ENCODE measurements at places on chromosomes 12 and 14.
A peak's percentile ranks its signal among the peaks of the same experiment; 100 is the strongest.

- no peak for DNase-seq
Observed at GRCh38 chr12:114636723-114637480, 47.1 kb downstream of the TBX3 start.

- DNase-seq: no peak
Observed at GRCh38 chr14:104292084-104292970, 153.9 kb downstream of the KIF26A start.

DNA sequence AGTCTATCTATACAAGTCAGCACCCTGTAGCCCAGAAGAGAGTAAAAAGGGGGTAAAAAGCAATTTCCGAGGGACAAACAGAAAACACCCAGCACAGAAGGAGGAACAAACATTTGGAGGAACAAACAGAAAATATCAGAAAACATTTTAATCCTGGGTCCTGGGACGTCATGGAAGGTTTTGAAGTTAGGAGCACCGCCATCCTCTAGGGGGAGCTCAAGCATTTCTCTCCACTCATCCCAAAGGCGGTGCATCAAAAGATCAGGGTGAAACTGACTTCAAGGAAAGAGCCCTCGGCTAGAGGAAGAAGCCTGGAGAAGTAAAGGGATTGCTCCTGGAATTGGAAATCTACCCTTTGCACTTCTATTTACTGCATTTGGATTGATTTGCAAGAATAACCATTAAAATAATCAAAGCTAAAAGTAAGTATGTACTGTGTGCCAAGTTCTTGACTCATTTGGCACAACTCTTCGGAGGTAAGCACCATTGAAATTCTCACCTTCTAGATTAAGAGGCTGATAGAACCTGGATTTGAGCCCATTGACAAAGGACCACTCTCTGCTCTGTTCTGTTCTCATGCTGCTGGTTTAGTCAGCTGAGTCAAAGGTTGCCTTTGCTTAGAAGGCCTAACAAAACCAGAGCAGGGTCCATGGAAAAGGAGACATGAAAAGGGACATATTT is 17.2 kb upstream of the POC1B start:
- peak; percentile 87 for DNase-seq

DNA sequence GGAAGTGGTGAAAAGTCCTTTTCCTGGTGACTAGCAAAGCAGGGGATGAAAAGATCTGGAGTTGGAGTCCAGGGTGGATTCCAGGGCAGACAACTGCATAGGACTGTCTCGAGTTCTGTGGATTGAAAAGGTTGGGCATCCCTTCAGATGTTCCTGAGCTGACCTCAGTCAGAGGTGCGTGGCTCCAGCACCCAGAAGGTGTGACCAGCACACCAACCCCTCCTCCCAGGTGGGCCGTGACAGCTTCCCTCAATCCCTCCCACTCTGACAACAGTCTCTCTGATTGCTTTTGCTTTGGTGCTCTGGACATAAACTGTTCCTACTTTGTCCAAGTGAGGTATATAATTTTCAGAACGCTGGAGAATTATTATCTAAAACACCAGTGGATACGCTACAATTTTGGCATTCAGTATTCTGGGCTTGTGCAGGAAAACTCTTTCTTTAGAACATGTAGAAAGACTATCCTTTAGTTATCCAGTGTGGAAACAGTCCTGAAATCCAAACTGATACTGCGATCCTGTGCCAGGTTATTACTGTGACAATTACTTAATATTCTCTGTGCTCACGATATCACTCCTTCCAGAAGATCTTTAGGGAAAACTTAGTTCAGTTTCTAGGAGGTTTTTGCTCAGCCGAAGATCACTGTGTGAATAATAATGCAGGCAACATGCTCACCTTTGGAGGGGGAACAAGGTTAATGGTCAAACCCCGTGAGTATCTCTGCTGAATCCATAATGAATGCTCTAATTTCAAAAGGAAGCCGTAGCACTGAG is 87.9 kb downstream of the DAD1 start:
- DNase-seq: no peak

GRCh38 chr12:53298164-53298563 is 1.3 kb upstream of the MYG1 start:
- no peak for DNase-seq

DNA sequence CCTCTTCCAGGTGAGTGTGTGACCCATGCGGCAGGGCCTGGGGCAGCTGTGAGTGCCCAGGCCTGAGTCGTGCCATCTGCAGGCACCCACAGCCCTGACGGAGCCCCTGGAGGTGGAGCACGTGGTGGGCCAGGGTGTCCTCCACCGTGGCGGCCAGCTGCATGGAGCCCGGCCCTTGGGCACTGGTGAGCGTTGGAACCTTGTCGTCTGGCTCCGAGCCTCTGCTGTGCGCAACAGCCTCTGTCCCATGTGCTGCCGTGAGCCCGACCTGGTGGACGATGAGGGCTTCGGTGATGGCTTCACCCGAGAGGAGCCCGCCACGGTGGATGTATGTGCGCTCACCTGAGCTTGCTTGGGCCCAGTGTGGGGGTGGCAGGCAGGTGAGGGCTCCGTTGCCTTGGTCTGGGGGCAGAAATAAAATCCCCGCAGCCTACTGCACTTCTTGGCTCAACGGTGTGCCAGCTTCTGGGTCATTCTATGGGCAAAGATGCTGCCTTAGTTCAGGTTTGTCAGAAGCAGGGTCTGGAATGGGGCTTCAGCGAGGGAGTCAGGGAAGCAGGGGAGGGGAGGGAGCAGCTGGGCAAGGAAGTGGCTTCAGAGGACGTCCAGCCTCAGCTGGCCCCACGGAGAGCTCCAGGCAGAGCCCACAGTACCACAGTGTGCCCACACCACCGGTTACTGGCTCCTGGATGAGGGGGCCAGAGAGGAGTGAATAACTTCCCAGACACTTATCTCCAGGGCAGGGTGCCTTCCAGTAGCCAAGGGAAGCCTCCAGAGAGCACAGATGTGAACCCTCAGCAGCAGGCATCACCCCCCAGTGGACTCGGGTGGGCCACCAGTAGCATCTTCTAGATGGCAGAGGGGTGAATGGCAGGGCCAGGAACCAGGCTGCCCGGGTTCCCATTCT is 1.2 kb upstream of the ARL6IP4 start:
- no peak for DNase-seq

DNA sequence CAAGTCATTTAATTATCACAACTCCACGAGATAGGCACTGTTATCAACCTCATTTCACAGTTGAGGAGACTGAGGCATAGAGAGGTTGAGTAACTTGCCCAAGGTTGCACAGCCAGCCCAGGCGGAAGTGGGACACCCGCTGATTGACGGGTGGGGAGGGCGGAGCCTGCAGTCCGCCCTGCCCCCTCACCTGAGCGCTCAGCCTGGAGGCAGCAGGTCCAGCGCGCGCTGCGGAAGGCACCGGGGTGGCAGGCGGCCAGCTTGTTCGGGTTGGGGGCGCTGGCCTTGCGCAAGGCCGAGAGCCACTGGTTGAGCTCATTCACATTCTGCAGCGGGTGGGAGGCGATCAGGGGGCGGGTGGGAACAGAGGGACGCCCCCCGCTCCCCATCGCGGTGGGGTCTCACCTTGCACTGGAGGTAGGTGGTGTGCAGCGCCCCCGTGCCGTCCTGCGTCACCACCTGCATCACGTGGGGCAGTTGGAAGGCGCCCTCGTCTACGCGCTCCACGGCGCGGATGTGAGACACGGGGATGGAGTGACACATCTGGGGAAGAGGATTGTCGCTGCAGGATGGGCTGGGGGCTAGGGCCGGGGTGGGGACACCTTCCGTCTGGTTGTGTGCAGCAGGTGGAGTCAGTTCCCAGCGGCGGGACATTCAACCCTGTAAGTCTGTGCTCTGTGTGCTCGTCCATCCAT is 31.7 kb downstream of the RASAL1 start:
- DNase-seq: no peak

- DNase-seq: no peak
Observed at GRCh38 chr12:55637467-55637866, 775 bp downstream of the OR10P1 start.

GRCh38 chr12:46266869-46267574 is 1.8 kb downstream of the SLC38A1 start:
- peak; percentile 75 for DNase-seq

GRCh38 chr14:64501411-64502171 is 2.0 kb downstream of the ZBTB25 start:
- peak; percentile 37 for DNase-seq

DNA sequence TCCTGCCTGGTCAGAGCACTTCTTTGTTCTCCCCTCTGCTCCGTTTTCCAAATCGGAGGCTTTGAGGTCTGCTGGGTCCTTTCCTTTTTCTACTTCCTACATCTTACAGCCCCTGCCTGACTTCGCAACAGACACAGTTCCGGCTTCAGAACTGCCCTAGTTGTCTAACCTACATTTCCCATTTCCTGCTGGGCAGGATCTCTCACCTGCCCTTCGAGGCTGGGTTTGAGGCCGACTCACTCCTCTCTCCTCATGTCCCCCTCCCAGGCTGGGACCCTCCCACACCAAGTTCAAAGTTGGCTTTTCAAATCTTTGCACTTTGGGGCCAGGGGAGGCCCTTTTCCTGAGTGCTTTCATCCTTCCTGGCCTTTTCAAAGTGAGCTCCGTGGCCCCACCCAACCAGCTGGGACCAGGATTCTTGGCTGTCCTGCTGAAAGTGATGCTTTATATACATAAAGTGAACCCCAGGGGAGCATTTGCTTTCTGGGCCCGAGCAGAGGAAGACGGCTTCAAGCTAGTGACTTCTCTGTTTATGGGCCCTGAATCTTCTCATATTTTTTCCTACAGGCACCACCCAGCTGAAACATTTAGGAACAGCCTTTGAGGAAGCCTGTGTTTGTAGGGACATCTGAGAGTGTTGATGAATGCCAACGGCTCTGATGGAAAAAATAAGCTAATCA is 281.0 kb upstream of the CRY1 start:
- no peak for DNase-seq

DNA sequence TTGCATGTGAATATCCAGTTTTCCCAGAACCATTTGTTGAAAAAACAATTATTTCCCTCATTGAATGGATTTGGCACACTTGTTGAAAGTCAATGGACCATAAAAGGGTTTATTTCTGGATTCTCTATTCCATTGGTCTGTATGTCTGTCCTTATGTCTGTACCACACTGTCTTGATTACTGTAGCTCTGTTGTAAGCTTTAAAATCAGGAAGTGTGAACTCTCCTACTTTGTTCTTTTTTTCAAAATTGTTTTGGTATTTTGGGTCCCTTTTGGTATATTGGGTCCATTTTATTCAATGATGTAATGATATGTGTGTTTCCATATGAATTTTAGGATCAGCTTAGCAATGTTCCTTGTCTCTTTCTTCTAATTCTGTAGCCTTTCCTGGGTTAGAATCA is 64.8 kb downstream of the PPP2R5C start:
- no peak for DNase-seq
